Stomach (tissue), 19 donors: ENCODE measurements at places on chromosomes 5 and 9. TPM values are rescaled to one million over a fixed set of nuclear protein-coding genes. Genes with fewer than 3 reads are reported as not detected.

Gene SELENOP
- total RNA-seq = 484 TPM

Gene SPATA31C1
- total RNA-seq = not detected

Gene ADRA1B
- total RNA-seq = 9.3 TPM

Gene KIAA0825
- 2.3 TPM for total RNA-seq

Gene TEX48
- total RNA-seq = not detected

Gene FOXD4L5
- total RNA-seq = not detected

Gene OBP2B
- total RNA-seq = not detected

- no peak for DNase-seq
Measured at GRCh38 chr5:153718713-153719112, 228.2 kb downstream of the GRIA1 start.
